ENCODE measurements at places on chromosomes 2 and 18. TPM values are rescaled to one million over a fixed set of nuclear protein-coding genes. Genes with fewer than 3 reads are reported as not detected.
A peak's percentile ranks its signal among the peaks of the same experiment; 100 is the strongest.

Gene SP140
- total RNA-seq, result 0.57 TPM

DNA sequence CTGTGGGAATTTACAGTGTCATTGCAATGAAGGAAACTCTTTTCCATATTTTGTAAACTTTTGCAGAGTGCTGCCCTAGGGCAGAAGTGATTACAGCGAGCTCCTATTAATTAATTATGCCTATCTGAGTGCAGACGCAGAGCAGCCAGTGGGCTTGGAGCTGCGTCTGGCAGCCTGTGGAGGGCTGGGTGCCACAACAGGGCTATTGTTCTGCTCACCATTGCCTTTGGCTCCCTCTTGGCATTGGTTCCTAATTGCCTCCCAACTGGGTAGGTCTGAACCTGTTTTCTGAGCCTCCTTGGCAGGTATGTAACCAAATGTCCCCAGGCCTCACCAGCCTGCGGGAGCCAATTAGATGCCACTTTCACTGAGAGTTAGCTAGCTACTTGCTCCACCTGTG is 25.6 kb upstream of the ITGB6 start:
- no peak for DNase-seq

DNA sequence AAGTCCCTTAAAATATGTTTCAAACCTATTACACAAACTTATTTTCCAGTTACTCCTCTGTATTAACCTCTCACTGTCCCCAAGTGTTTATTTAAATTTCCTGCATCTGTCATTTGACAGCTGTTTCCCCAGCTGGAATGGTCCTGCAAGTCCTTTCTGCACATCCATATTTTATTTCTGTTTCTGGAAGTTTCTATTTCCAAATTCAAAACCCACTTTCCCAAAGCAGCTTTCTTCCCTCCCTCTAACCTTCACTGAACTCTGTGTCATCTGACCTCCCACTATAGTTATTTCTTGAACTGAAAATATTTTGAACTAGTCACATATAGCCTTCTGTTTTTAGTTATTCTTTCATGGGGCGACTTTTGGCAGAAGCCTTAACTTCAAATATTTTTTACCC is 459.4 kb upstream of the MC4R start:
- DNase-seq, result no peak

GRCh38 chr2:169272010-169272409 is 90.3 kb downstream of the LRP2 start:
- DNase-seq, result no peak

GRCh38 chr18:79210002-79210910 is 141.1 kb downstream of the ATP9B start:
- no peak for DNase-seq

GRCh38 chr2:95525294-95526035 is 40.9 kb upstream of the TRIM43B start:
- peak; percentile 49 for DNase-seq

Measured in right lobe of liver (tissue), 6 donors.